ENCODE measurements at places on chromosomes 6 and 20.

- DNase-seq, result peak; percentile 97
Measured at GRCh38 chr6:81766482-81767069, 14.1 kb upstream of the TENT5A start.

- no peak for DNase-seq
Measured at GRCh38 chr20:11216451-11217314, 542.9 kb upstream of the JAG1 start.

- peak; percentile 74 for DNase-seq
Measured at GRCh38 chr6:90044833-90045381, 150.6 kb downstream of the GJA10 start.

DNA sequence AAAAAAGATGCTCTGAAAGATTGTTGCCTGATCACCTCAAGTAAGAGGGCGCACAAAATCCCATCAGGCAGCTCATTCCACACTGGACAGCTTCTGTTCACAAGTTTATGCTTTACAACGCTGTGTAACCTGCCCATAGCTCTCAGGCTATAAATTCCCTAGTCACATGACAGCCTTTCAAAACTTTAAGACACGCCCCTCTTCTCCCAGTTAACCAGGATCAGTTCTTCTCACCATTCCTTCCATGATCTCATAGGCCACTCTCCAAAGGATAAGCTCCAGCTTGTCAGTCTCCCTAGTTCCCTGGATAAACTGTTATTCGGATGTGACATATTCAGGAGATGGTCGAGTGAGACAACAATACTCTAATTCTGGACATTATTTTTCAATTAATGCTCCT is 15.0 kb downstream of the ADNP start:
- peak; percentile 70 for DNase-seq
